ENCODE measurements at places on chromosomes 1 and 21. TPM values are rescaled to one million over a fixed set of nuclear protein-coding genes. Genes with fewer than 3 reads are reported as not detected.

MAP3K7CL gene
- 3.0 TPM for total RNA-seq

TSPEAR gene
- not detected for total RNA-seq

MATN1 gene
- total RNA-seq, result not detected

SLC6A9 gene
- 2.4 TPM for total RNA-seq

TBX19 gene
- total RNA-seq, result 0.63 TPM

PADI3 gene
- not detected for total RNA-seq

SHISA4 gene
- 10.1 TPM for total RNA-seq

REN gene
- not detected for total RNA-seq

LRRC71 gene
- total RNA-seq, result not detected

MAP1LC3C gene
- 0.77 TPM for total RNA-seq

SPATA45 gene
- total RNA-seq, result not detected

PDC gene
- not detected for total RNA-seq

FAM3B gene
- not detected for total RNA-seq

SLC9C2 gene
- total RNA-seq, result not detected

METTL18 gene
- total RNA-seq, result 9.0 TPM

OR2M3 gene
- total RNA-seq, result not detected

GPATCH2 gene
- 15.3 TPM for total RNA-seq

AMPD1 gene
- not detected for total RNA-seq

TRIM67 gene
- not detected for total RNA-seq

OR10Z1 gene
- total RNA-seq, result not detected

EFHD2 gene
- 8.8 TPM for total RNA-seq

SPRR4 gene
- total RNA-seq, result not detected
